ENCODE measurements at places on chromosomes 16 and 17.

GRCh38 chr17:7880076-7880868 lies 8.3 kb upstream of the CHD3 start:
- no peak for DNase-seq

GRCh38 chr17:74530831-74531150 lies 484 bp downstream of the CD300LB start:
- no peak for DNase-seq

- no peak for DNase-seq
Measured at GRCh38 chr17:18218756-18219415, 6.5 kb upstream of the LLGL1 start.

DNA sequence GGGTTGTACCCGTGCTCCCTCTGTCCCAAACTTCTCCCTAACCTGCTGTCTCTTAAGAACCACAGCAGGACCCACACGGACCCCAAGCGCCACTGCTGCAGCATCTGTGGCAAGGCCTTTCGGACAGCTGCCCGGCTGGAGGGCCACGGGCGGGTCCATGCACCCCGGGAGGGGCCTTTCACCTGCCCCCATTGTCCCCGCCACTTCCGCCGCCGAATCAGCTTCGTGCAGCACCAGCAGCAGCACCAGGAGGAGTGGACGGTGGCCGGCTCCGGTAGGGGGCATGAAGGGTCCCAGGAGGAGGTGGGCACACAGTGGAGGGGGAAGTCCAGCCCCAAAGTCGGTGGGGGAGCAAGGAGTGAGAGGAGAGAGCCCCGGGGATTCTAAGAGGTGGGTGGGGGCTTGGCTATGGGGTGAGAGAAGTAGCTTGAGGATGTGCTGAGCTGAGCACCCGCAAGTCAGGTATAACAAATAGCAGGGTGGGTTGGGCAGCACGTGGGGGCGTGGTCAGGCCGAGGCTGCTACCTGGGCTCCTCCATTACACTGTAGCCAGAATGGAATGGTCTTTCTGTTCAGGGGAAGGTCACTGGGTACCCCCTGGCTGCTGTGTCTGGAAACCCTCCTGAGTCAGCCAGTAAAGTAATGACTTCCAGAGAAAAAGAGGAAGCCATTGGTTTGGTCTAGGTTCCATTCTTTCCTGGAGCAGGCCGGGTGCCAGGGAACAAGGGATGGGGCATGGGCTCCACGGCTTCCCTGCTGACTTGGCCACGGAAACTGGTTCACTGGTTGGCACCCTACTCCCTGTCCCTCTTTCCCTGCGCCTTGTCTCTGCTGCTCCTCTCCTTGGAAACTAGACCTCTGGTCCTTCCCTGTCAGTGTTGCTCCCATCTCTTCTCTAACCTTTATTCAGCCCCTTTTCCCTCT lies 7.1 kb downstream of the PRSS53 start:
- DNase-seq, result no peak

- DNase-seq, result peak; percentile 79
Measured at GRCh38 chr17:37067555-37068111, 118.9 kb downstream of the AATF start.

- no peak for DNase-seq
Measured at GRCh38 chr17:13746404-13746803, 144.7 kb upstream of the HS3ST3A1 start.
